Activated CD8-positive, alpha-beta memory T cell treated with anti-CD3 and anti-CD28 coated beads for 24 hours (primary cell): ENCODE measurements at places on chromosomes 1 and 21.

DNA sequence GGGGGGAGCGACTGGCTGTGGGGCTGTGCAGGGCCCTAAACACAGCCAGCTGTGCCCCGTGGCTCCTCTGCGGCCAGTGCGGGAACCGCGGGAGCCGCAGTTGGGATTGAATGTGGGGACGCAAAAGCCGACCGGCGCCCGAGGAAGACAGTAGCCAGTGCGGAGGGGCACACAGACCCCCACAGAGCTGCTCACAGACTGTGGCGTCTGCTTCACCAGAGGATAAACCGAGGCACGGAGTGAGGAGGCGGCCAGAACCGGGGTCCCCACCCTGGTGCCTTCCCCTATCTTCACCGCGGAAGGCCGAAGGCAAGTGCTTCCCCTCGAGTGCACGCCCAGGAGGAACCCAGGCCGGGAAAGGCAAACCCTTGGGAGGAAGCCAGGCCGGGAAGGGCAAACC, 8.7 kb upstream of the TMEM52 start:
- DNase-seq, result no peak

DNA sequence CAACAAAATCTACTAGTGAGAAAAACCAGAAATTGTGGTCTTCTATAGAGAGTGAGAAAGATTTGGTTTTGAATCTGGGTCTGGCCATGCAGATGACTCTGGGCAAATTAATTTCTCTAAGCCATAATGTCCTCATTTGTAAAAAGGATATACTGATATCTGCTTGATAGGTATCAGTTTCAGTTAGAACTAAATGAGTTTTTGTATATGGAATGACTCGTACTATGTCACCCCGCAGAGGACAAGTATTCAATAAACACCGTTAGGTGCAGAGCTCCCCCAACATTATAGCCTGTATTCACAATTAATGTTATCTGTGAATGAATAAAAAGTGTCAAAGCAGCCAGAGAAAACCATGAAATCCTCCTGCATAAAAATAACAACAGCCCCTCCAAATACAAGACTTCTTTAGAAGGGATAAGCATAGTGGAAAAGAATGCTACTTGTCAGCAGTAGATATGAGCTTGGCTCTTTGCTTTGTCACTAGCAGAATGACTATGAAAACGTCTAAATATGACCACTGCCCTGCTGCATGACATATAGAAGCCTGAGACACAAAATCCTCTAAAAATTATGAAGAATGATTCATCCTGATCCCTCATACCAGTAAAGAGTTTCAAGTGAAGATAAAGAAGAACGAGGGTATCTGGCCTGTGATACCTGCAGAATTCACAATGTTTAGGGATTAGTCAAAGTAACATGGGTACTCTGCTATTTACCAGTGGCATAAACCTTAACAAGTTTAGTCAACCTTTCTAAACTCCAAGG, 17.8 kb downstream of the SCAF4 start:
- no peak for DNase-seq

DNA sequence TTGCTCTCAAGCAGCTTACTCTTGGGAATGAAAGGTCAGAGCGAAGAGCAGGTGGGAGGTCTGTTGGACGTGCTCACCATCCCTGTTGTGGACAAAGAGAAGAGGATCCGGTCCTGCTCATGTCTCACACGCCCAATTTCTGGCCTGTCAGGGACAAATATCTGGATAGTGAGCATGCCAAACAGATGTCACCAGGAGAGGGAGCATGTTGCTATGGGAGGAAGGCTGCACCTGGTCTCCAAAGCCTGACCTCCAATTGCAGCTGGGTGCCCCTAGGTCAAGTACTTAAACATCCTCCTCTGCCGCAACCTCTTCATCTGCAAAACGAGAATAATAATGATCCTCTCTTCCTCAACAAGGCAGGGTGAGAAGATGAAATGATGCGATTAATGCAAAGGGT, 53.4 kb downstream of the DMRTA2 start:
- no peak for DNase-seq

GRCh38 chr1:32934535-32934934, 30.1 kb downstream of the RNF19B start:
- DNase-seq, result no peak

- no peak for DNase-seq
These were observed 1015.4 kb downstream of the AMY1C start for GRCh38 chr1:104765085-104765484.

DNA sequence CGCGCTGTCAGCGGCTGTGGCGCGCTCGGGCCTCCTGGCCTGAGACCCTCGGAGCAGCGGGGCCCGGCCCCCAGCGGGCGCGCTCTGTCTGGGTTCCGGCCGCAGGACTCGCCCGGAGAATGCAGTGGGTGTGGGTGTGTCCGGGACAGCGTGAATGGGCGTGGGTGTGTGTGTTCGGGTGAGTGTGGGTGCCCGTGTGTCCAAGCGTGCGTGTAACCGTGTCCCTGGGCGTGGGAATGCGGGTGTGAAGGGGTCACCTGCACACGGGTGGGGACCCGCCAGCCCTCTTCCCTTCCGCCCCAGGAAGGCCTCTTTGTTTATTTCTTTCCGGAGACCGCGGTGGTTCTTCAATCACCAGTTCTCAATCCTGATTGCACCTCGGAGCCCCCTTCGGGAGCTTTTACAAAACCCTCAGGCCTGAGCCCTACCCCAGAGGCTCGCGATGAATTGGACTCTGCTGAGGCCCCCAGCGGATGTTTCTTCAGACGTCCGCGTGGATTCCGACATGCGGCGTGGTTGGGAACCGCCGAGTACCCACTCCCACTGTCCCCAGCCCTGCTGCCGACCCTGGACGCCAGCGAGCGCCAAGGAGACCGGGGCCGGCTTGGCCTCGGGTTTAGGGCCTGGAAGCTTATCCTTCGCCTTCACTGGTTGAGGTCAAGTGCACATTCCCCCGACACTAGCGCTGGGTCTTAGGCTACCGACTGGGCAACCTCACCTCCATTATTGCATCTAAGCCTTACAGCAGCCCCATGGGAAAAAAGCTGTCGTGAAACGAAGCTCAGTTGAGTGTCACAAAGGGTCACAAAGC, 19.3 kb downstream of the SERTAD4 start:
- DNase-seq, result no peak

GRCh38 chr1:34761176-34761761, 1.7 kb downstream of the GJB4 start:
- no peak for DNase-seq

- DNase-seq, result no peak
These were observed 30.5 kb upstream of the SARS1 start for GRCh38 chr1:109183058-109183738.
